ENCODE measurements at places on chromosomes 3 and 15. TPM values are rescaled to one million over a fixed set of nuclear protein-coding genes. Genes with fewer than 3 reads are reported as not detected.

Gene TRPM1
- not detected for total RNA-seq

Gene SMCO1
- 73.0 TPM for total RNA-seq

Gene ACTC1
- total RNA-seq: 13,225 TPM

DNA sequence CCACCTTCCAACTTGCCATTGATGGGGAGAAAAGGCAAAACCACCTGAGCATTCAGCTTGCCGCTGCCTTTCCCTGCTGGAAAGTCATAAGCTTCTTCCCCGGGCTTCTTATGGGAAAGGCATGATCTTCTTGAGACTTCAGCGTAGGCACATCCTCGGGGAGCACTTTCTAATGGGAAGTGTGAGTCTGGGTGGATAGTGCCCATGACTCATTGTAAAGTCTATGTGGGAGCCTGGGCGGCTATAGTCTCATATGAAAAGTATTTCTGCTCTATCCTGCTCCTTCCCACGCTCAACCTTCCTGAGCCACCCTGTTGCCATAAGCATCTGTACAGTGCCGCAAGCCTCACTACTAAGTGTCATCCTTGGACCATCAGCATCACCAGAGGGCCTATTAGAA, 309.9 kb upstream of the THBS1 start:
- H3K27me3 ChIP-seq: no peaks in the 10 kb centered on the region
- H3K4me1 ChIP-seq: peaks cover 6% of the 10 kb centered on the region
- no peak for DNase-seq

GRCh38 chr15:34331809-34332208, 5.8 kb downstream of the SLC12A6 start:
- no peak overlapping the region for H3K4me3 ChIP-seq
- H3K36me3 ChIP-seq: peaks cover 5% of the 10 kb centered on the region
- H3K27me3 ChIP-seq: no peaks in the 10 kb centered on the region
- H3K4me1 ChIP-seq: peaks cover 56% of the 10 kb centered on the region
- no peak overlapping the region for H3K27ac ChIP-seq

DNA sequence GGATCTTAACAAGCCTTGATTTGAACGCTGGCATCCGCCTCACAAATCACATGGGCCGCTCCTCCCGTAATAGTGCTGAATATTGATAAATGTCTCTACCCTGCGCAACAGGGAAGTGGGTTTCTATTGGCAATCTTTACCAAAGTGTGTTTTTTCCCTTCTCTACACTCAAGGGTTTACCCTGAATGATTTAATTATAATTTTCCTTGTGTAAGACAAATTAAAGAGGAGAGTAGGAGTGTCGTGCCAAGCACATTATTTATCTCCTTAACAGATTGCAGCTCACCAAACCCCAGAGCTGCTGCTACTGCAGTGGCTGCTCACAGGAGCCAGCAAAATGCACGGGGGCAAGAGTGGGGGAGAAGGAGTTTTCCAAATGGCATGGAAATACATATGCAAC, 545.8 kb downstream of the FOXP1 start:
- peak overlapping the region; percentile 20 for H3K27ac ChIP-seq
- H3K4me1 ChIP-seq: peaks cover 69% of the 10 kb centered on the region
- no peak for DNase-seq
- no peaks in the 10 kb centered on the region for H3K27me3 ChIP-seq

DNA sequence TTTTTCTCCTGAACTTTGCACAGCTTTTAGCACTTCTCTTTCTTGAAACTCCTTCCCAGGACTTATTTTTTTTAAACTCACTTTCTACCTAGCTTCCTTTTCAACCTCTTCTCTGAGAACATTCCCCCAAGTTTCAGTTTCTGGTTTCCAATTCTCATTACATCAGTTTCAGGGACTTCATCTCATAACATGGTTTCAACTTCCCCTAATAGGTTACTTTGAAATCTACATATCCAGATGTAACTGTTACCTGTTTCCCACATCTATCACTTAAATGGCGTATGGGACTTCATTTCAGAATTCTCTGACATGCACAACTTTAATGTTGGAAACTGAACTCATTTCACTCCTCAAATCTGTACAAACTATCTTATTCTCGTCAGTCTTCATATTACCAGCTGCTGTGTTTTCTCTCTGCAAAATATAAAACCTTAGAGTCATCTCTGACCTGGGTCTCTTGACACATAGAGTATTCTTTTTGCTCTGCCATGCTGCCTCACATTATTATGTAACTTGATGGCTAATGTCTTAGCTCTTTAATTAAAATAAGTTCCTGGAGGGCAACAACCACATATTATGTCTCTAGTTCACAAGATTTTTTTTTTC, 58.4 kb downstream of the NME9 start:
- no peak overlapping the region for H3K4me3 ChIP-seq
- no peak overlapping the region for H3K27ac ChIP-seq
- H3K4me1 ChIP-seq: no peaks in the 10 kb centered on the region

DNA sequence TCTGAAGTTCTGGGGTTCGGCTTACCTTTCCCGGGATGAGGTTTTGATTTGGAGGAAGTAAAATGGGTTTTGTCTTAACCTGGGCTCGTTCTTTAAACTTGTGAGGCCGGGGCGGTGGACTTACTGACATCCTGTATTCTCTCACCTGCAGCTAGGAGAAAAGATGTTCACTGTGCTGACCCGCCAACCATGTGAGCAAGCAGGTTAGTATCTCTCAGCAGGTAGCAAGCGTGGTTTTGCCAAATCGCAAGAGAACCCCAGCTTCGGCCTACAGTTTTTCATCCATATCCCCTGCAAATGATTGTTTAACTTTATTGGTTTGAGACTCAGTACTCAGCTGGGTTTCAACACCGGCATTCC, 891 bp downstream of the ENTPD3 start:
- no peak for DNase-seq
- H3K36me3 ChIP-seq: peaks cover 14% of the 10 kb centered on the region
- no peak overlapping the region for H3K4me3 ChIP-seq
- H3K4me1 ChIP-seq: peaks cover 5% of the 10 kb centered on the region

GRCh38 chr3:63808633-63809032, 10.5 kb upstream of the C3orf49 start:
- no peaks in the 10 kb centered on the region for H3K27me3 ChIP-seq
- no peak overlapping the region for H3K27ac ChIP-seq
- no peaks in the 10 kb centered on the region for H3K4me1 ChIP-seq
- no peak for DNase-seq
- no peak overlapping the region for H3K4me3 ChIP-seq

DNA sequence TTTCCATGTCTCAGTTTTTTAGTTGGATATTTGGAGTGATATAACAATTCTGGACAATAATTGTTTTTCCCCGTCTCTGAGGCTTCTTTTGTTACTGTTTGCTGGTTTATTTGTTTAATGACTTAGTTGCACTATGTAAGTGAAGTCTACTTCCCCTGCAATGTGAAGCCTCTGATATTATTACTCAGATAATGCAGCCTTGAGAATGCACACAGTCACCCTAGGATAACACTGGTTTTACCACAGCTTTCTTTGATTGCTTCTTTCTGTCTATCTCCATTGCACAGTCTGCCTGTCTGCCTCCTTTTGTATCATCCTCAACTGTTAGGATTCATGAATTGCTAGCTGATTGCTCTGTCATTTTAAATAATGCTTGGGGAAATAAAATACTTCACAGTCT, 208.7 kb upstream of the ROBO1 start:
- DNase-seq: no peak
- H3K4me1 ChIP-seq: peaks cover 3% of the 10 kb centered on the region
- H3K36me3 ChIP-seq: no peaks in the 10 kb centered on the region
- H3K27me3 ChIP-seq: no peaks in the 10 kb centered on the region

DNA sequence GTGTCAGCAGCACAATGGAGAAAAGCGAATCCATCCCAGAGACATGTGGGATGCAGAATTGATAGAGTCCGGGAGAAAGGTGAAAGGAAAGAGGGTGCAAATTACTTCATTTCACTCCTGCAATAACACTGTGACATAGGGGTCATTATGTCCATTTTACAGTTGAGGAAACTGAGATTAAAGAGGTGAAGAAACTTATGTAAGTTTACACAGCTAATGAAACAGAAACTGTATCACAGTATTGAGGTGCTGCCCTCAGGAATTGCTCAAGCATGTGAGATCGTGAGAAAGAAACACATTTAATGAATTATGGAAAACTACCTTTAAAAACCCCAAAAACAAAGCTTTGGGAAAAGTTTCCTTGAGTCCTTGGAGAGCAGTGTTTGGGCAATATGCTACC, 103.6 kb upstream of the PFN2 start:
- H3K27ac ChIP-seq: no peak overlapping the region
- DNase-seq: no peak
- no peaks in the 10 kb centered on the region for H3K36me3 ChIP-seq
- H3K4me1 ChIP-seq: peaks cover 12% of the 10 kb centered on the region
- no peaks in the 10 kb centered on the region for H3K27me3 ChIP-seq
